ENCODE measurements at places on chromosomes 1 and 21. TPM values are rescaled to one million over a fixed set of nuclear protein-coding genes. Genes with fewer than 3 reads are reported as not detected.

The USH2A gene
- 1.5 TPM for total RNA-seq

The CCDC185 gene
- not detected for total RNA-seq

The ATP6V1G3 gene
- total RNA-seq: not detected

The LMOD1 gene
- 1.0 TPM for total RNA-seq

The FCRL1 gene
- not detected for total RNA-seq

The ITLN2 gene
- not detected for total RNA-seq

The LCE3B gene
- not detected for total RNA-seq

The GON4L gene
- 19.9 TPM for total RNA-seq

Data from left lobe of liver (tissue), 2 donors.